ENCODE measurements at places on chromosomes 1 and 21. TPM values are rescaled to one million over a fixed set of nuclear protein-coding genes. Genes with fewer than 3 reads are reported as not detected.

- DNase-seq: no peak
Measured at GRCh38 chr1:109493227-109493626, 667 bp upstream of the CYB561D1 start.

DNA sequence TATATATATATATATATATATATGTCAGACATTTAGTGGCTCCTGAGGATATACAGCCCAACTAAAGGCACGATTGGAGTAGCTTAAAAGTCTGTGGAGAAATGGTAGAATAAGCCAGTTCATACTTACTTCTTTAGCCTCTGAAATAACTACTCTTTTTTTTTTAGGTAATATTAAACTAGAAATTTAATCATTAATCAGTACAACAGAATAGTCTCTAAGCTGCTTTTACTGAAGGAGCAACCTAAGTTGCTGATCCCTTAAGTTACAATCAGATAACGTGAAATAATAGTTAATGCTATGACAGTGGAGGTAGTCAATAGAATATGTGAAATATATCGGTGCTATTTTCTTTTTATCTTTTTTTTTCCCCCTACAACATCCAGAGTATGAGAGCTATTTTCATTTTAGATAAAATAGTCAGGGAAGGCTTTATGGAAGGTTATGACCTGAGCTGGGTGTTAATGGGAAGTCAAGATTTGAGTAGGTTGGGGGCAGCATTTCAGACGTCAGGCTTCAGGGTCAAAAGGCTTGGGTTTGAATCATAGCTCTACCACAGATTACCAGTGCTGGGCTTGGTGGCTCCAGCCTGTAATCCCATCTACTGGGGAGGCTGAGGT lies 15.6 kb downstream of the ZMPSTE24 start:
- DNase-seq: no peak

GRCh38 chr1:89905395-89906058 lies 84.7 kb downstream of the LRRC8D start:
- DNase-seq: no peak

DNA sequence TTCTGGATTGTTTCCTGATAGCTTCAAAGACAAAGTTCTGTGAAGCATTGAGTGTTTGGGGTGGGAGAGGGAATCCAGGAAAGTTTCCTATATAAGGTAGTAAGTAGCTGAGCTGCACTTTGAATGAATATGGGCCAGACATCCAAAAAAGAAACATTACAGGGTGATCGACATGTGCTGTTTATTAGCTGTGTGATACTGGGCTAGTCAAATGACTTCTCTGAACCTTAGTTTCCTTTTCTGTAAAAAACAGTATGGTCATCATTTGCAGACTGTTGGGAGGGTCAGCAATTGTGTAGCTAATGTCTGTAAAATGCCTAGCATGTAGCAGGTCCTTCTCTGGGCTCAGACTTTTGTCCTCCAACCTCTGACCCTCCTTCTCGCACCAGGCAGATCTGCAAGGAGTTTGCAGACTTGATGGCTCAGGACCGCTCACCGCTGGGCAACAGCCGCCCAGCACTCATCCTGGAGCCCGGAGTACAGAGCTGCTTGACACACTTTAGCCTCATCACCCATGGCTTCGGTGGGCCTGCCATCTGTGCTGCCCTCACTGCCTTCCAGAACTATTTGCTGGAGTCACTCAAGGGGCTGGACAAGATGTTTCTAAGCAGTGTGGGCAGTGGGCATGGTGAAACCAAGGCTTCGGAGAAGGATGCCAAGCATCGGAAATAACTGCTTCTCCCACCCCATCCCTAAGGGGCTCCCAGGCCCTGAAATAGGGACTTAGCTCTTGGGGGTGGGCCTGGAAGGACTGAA lies 21.1 kb downstream of the TFAP2E start:
- no peak for DNase-seq

GRCh38 chr1:115301438-115302020 lies 36.5 kb downstream of the NGF start:
- no peak for DNase-seq

CDCA8 gene
- total RNA-seq: 43.9 TPM

MRPL37 gene
- total RNA-seq: 126 TPM
